ENCODE measurements at places on chromosomes 5 and 9.

DNA sequence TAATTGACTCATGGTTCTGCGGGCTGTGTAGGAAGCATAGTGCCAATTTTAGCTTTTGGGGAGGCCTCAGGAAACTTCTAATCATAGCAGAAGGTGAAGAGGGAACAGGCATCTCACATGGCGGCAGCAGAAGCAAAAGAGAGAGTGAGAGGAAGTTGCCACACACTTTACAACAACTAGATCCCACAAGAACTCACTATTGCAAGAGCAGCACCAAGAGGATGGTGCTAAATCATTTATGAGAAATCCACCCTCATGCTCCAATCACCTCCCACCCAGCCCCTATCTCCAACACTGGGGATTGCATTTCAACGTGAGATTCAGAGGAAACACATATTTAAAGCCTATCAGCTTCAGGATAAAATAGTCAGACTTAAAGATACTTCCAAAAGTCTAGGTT is 36.1 kb upstream of the LPAR1 start:
- DNase-seq: no peak

- DNase-seq: peak; percentile 45
Observed at GRCh38 chr9:1939926-1940368, 75.2 kb upstream of the SMARCA2 start.

- DNase-seq: no peak
Observed at GRCh38 chr5:72117307-72117706, 10.0 kb downstream of the MAP1B start.

GRCh38 chr9:134333234-134333873 is 7.1 kb downstream of the RXRA start:
- DNase-seq: no peak

- no peak for DNase-seq
Observed at GRCh38 chr5:158816011-158816696, 283.6 kb downstream of the EBF1 start.

GRCh38 chr9:132881826-132882225 is 3.1 kb downstream of the SPACA9 start:
- no peak for DNase-seq

GRCh38 chr5:42423285-42424165 is at the start of gene GHR:
Gene GHR, plus strand, starts transcription at chr5:42423439. Its CDS starts 142,436 bp downstream, at chr5:42565875.
- peak; percentile 25 for DNase-seq

DNA sequence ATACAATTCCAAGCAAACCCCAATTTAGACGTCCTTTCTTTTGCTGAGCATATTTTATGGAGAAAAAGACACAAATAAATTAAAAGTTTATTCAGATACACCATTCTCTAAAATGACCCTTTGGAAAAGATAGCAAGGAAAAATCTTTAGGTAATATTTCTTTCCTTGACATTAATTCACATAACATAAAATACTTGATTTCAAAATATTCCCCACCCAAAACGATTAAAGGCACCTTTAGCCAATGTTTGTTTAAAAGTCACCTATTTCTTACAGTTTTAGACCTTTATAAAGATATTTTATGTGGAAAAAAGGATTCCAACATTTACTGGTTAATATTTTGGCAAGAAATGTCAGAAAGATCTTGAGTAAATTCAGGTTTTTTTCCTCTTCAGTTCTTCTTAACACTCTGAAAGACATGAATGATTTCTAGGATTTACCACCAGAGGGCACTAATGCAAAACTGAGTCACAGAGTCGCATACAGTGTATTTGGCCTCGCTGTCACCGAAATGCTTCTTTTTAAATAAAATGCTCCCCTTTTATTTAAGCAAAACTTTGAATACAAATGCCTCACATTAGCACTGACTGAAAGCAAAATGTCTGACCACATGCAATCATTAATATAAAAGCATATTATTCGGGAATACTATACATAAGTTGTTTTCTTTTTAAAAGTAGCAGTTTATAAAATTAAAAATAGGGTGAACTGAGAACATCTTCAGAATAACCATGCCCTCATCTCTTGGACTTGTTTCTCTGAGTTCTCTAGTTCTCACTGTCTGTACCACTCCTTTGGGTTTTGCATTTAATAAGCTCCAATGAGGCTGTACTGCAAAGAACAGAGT is 122.5 kb downstream of the SLC1A3 start:
- DNase-seq: peak; percentile 66

DNA sequence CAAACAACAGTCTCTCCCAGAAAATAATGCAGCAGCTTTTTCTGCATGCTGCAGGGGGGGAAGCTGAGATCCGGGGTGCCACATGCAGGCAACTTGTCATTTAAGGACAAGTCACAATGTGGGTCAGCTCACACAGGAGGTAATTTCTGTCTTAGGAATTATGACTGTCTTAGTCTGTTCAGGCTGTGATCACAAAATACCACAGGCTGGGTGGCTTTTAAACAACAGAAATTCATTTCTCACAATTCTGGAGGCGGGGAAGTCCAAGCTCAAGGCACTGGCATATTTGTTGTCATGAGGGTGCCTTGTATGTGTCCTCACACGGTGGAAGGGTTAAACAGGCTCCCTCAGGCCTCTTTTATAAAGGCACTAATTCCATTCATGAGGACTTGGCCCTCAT is 127.7 kb downstream of the DIRAS2 start:
- DNase-seq: no peak

DNA sequence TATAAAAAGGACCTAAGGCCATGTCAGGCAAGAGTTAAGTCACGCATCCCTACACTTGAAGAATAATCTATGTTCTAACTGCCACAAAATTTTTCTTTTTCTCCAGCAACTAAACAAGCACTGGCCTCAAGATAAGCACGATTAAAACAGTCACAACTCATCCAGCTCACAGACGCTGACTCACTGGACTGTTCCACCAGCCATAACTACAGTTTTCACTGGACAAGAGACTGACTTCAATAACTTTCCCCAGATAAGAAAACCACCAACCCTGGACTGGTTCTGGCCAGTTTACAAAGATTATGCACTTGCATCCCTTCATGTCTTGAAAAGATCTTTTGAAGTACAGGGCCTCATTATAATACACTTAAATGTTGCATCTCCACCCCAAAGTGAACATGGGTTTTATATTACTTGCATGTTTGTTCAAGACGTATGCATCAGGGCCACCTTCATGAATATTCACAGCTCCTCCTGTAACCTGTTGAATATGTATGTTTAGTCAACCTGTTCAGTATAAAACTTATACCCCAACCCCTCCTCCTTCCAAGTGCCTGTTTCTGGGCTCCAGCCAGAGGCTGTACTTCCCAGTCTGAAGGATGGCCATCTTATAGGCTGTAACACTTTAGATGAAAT is 129.3 kb upstream of the EPB41L4A start:
- no peak for DNase-seq

DNA sequence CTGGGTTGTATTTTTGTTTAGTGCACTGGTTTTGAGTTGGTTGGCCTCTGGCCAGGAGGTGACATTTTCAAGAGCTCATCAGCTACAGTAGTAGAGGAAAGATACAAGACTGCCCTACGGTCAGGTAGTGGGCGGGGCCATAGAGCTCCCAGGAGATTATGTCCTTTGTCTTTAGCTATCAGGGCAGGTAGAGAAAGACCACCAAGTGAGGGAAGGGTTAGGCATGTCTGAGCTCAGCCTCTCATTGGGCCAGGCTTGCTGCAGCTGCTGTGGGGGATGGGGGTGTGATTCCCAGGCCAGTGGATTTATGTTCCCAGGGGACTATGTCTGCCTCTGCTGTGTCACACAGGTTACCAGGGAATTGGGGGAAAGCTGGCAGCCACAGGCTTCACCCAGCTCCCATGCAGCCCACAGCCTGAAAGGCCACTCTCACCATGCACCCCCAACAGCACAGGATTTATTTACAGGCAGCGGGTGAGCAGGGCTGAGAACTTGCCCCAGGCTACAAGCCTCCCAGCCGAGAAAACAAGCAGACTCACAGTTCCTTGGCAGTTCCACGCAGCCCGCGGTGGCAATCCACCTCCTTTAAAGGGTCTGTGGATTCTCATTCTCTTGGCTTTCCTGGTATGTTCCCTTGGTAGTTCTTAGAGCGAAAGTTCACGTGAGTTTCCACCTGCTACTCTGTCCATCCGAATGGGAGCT is 37.5 kb upstream of the BOD1 start:
- no peak for DNase-seq

- DNase-seq: no peak
Observed at GRCh38 chr5:153617190-153617589, 126.7 kb downstream of the GRIA1 start.

GRCh38 chr9:135223831-135224230 is 136.4 kb downstream of the OLFM1 start:
- DNase-seq: no peak

GRCh38 chr9:71758785-71759184 is 9.5 kb downstream of the CEMIP2 start:
- peak; percentile 30 for DNase-seq

GRCh38 chr9:20504930-20505329 is 117.4 kb downstream of the MLLT3 start:
- peak; percentile 35 for DNase-seq

DNA sequence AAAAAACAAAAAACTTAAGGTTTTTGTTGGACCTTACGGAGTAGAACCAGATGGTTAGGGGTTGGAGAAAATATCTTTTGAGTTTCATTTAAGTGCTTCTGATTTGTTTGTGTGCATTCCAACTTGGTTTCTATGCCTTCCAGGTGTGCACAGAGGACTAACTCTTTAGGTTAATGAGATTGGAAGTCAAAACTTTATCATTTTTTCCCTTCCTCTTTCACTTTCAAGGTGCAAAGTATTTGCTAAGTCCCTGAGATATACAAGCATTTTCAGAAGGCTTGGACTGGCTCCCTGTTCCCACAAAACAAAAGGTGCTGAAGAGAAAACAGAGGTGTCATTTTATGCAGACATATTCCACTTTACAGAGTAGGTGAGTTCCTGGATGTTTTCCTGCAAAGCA is 30.3 kb upstream of the CER1 start:
- DNase-seq: no peak

- no peak for DNase-seq
Observed at GRCh38 chr5:8843771-8844170, 702.1 kb downstream of the SEMA5A start.

DNA sequence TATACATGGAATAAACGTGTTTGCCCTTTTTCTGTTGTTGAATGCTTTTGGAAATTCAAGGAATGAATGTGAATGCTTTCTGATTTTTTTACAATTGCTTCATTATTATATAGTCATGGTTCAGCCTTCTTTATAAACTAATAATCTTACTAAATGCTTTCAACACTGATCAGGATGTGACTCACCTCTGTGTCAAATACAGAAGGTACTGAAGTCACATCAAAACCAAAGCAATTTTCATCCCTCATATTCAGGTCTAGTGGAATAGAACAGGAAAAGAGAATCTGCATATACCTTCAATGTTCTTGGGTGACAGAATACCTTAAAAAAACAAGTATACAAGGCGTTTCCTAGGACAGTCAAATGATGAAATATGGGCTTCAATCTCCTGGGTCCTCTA is 170.7 kb downstream of the PDE4D start:
- DNase-seq: no peak

DNA sequence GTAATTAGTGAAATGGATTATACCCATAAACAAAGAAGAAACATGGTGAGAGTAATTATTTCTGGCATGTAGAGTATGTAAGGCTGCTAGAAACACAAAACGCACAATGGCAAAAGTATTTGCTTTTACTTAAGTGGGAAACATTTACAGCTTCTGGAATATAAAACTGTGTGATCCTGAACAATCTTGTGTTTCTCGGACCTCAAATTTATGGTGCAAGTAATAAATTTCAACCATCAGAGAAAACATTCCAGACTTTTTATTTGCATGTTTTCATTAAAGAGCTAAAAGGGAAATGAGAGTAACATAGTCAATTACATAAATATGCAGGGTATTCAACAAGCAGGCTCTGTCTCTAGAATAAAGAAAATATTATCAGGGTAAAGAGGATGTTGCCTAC is 17.2 kb upstream of the PRR16 start:
- DNase-seq: no peak

Measured in CD4-positive, alpha-beta T cell treated with Interleukin-17A for 1 hour (primary cell).